IPS DF 6.9 (cell line): ENCODE measurements at places on chromosomes 7 and 10.

DNA sequence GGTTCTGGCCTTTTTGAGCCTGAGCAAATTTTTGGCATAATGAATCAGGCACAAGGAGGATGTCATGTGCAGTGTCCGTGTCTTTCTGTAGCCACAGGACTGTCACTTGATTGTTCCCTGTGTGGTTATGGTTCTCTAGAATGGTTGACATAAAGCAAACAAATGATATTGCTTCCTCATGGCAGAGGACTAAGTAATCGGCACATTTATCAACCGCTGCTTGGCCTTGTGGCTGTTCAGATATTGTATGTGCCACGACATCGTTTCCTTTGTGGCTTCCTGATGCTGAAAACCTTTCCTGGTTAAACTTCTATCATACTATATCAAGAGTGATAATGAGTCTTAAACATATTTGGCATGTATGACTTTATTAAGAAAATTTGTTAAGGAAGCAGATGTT lies 598.8 kb downstream of the SUGCT start:
- H3K36me3 ChIP-seq, result no peaks in the 10 kb centered on the region
- no peak overlapping the region for H3K27ac ChIP-seq
- no peak overlapping the region for H3K4me3 ChIP-seq
- H3K27me3 ChIP-seq, result no peaks in the 10 kb centered on the region

DNA sequence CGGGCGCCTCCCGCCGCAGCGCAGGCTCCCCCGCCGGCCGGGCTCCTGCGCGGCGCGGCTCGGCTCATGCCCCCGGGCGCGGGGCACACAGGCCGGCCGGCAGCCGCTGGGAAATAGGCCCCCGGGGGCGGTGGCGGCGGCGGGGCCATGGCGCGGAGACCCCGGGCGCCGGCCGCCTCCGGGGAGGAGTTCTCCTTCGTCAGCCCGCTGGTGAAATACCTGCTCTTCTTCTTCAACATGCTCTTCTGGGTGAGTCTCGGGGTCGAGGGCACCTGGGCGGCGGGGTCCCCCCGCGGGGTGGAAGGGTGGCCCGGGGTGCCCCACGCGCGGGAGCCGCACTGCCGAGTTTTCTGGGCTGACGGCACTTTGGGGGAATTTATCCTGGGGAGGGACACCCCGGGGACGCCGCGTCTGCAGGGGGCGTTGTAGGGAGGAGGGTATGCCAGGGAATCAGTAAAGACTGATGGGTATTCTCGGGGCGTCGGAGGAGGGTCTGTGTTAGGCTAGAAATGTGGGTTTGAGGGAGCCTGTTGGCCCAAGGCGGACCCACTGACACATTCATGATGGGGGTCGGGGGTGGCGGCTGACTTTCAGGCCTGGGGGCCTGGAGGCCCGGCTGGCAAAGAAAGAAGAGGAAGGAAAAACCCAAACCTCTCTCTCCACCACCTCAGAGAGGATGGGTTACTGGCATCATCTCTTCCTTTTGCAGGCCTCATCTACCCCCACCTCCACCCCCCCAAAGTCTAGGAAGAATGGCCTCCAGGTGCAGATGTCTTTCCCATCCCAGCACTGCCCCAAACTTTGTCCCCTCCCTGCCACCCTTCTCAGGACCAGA lies 544 bp downstream of the TSPAN33 start:
- H3K4me1 ChIP-seq, result peaks cover 4% of the 10 kb centered on the region; the same call in 1 of the 2 replicates
- H3K27me3 ChIP-seq, result peaks cover 2% of the 10 kb centered on the region; the same call in 1 of the 2 replicates
- H3K27ac ChIP-seq, result no peak overlapping the region
- no peak for DNase-seq

- no peaks in the 10 kb centered on the region for H3K4me1 ChIP-seq
- H3K4me3 ChIP-seq, result no peak overlapping the region
- no peak overlapping the region for H3K27ac ChIP-seq
- no peaks in the 10 kb centered on the region for H3K27me3 ChIP-seq
- no peaks in the 10 kb centered on the region for H3K36me3 ChIP-seq
- DNase-seq, result no peak
Observed at GRCh38 chr7:27581119-27581518, 81.6 kb downstream of the HIBADH start.

- no peaks in the 10 kb centered on the region for H3K27me3 ChIP-seq
- no peaks in the 10 kb centered on the region for H3K36me3 ChIP-seq
- no peak for DNase-seq
- H3K27ac ChIP-seq, result no peak overlapping the region
- H3K4me1 ChIP-seq, result no peaks in the 10 kb centered on the region
- H3K4me3 ChIP-seq, result no peak overlapping the region
Observed at GRCh38 chr10:56319386-56319785, 41.7 kb downstream of the ZWINT start.

GRCh38 chr10:128047351-128047750 lies 78.9 kb downstream of the MKI67 start:
- no peak overlapping the region for H3K4me3 ChIP-seq
- H3K27ac ChIP-seq, result no peak overlapping the region
- H3K27me3 ChIP-seq, result no peaks in the 10 kb centered on the region
- no peaks in the 10 kb centered on the region for H3K36me3 ChIP-seq

GRCh38 chr10:98193037-98193436 lies 58.6 kb downstream of the R3HCC1L start:
- H3K36me3 ChIP-seq, result no peaks in the 10 kb centered on the region
- H3K4me1 ChIP-seq, result no peaks in the 10 kb centered on the region
- H3K4me3 ChIP-seq, result no peak overlapping the region
- DNase-seq, result no peak

- H3K4me3 ChIP-seq, result no peak overlapping the region
- H3K36me3 ChIP-seq, result no peaks in the 10 kb centered on the region
Observed at GRCh38 chr10:98408799-98409198, 6.2 kb downstream of the PYROXD2 start.

DNA sequence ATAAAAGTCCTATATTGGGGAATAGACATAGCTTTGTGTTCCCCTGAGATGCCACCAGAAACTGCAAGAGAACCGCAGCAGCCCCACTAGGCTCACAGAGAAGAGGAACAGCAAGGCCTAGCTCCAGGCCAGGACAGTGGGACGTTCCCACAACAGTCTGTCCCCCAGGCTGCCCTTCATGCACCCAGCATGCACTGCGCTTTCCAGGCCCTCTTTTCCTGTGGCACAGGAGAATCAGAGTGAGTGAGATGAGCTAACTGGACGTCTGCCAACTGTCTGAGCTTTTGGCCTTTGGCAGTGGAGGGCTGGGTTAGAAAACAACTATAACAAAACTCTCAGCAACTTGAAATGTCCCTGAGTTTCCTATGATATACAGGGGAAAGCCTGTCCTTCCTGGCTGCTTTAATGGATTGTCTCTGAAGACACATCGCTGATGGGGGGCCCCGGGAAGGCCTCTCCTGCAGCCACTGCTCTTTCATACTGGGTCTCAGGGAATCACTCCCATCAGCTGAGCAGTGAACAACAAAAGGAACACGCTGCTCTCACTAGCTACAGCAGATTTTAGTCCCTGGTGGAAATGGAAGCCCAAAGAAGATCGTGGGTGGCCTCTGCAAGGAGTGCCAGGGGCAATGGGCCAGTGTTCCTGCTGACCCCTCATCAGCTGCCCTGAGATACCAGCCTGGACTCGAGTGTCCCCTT lies 53.5 kb downstream of the PODXL start:
- H3K27me3 ChIP-seq, result no peaks in the 10 kb centered on the region
- H3K4me3 ChIP-seq, result no peak overlapping the region
- no peak overlapping the region for H3K27ac ChIP-seq
- no peak for DNase-seq

GRCh38 chr10:69588358-69588757 lies 15.1 kb upstream of the NEUROG3 start:
- H3K4me3 ChIP-seq, result no peak overlapping the region
- no peaks in the 10 kb centered on the region; the same call in 1 of the 2 replicates for H3K27me3 ChIP-seq
- no peak overlapping the region for H3K27ac ChIP-seq
- DNase-seq, result no peak
- no peaks in the 10 kb centered on the region for H3K4me1 ChIP-seq

GRCh38 chr7:84790882-84791281 lies 396.0 kb downstream of the SEMA3D start:
- DNase-seq, result no peak
- no peaks in the 10 kb centered on the region for H3K27me3 ChIP-seq
- no peak overlapping the region for H3K4me3 ChIP-seq

- H3K27ac ChIP-seq, result no peak overlapping the region
- H3K27me3 ChIP-seq, result no peaks in the 10 kb centered on the region
- DNase-seq, result no peak
- H3K36me3 ChIP-seq, result no peaks in the 10 kb centered on the region; the same call in 1 of the 2 replicates
- H3K4me3 ChIP-seq, result no peak overlapping the region
Observed at GRCh38 chr10:86298501-86299001, 68.0 kb downstream of the GRID1 start.

DNA sequence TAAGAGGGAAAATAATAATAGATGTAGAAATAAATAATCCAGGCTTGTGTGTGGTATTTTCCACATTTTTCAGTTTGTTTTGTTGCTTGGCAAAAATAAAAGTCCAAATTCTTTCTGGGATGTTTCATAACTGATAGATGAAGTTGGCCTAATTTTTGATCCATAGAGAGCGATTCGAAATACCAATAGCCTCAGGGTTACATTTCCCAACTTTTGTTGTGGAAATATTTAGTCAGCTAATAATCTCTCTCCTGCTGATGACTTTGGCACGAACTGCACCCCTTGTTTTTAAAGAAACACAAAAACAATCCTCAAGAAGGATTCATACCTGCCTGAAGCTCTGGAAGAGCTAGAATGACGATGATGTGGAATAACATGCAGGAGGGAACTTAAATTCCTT lies 483.2 kb downstream of the ADRA2A start:
- H3K27ac ChIP-seq, result no peak overlapping the region
- H3K4me3 ChIP-seq, result no peak overlapping the region
- peaks cover 5% of the 10 kb centered on the region; the same call in 1 of the 2 replicates for H3K4me1 ChIP-seq
- H3K36me3 ChIP-seq, result no peaks in the 10 kb centered on the region
- no peaks in the 10 kb centered on the region for H3K27me3 ChIP-seq

DNA sequence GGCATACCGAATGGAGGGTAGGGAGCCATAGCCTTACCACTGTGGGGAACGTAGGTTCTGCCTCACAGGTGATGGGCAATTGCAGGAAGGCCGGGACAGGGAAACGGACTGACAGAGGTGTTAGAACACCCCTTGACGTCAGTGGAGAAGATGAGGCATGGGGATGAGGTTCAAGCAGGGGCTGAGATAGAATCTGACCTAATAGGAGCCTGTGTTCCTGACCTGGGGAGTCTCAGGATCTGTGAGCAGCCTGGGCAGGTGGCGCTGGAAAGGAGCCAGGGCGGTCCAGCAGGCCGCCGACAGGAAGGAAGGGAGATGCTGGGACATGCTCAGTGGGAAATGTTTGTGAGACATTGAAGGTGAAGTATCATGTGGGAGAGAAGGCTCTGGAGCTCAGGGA lies 109.4 kb downstream of the WDFY4 start:
- no peaks in the 10 kb centered on the region for H3K36me3 ChIP-seq
- H3K4me3 ChIP-seq, result no peak overlapping the region
- H3K27ac ChIP-seq, result no peak overlapping the region
- H3K4me1 ChIP-seq, result no peaks in the 10 kb centered on the region; the same call in 1 of the 2 replicates

DNA sequence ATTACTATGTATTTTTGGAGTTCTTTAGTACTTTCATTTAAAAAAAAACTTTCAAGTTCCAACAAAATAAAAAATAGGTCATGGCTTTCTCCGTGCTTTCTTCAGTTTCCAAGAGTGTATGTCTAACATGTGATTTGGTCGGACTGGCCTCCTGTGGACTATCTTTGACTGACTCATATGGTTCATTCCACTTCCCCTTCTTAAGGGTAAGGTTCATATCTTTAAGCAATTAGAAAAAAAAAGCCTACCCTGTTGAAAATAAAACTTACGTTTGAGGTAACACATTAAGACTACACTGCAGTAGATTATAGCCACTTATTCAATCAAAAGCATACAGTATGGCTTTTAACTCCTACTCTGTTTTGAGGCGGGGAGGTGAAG lies 112.8 kb upstream of the AHR start:
- no peaks in the 10 kb centered on the region for H3K27me3 ChIP-seq
- H3K27ac ChIP-seq, result no peak overlapping the region
- no peak for DNase-seq
- no peaks in the 10 kb centered on the region for H3K4me1 ChIP-seq

DNA sequence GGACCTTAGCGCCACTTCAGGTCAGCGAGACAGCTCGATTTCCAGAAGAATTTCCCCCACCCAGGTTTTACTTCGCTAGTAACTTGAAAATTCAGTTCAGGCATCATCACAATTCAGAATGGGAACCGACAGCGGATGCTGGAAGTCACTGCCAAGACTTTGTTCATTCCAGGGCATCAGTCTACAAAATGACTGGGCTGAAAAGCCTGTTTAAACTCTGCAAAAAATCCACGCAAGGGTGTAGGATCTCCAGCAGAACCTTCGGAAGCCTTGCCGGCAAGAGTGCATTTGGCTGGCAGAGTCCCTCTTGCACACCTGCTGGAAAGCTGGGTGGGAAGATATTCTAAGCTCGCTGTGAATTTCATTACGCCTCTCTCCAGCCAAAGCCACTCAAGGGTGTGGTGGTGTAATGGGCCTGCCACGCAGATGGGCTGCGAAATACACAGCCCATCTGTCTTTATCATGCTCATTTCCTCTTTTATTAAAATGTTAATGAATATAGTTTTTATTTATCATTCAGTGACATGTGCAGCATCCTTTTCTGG lies 672.0 kb upstream of the FOXK1 start:
- H3K27me3 ChIP-seq, result no peaks in the 10 kb centered on the region
- DNase-seq, result no peak
- no peaks in the 10 kb centered on the region for H3K36me3 ChIP-seq
- peaks cover 6% of the 10 kb centered on the region; the same call in 1 of the 2 replicates for H3K4me1 ChIP-seq

DNA sequence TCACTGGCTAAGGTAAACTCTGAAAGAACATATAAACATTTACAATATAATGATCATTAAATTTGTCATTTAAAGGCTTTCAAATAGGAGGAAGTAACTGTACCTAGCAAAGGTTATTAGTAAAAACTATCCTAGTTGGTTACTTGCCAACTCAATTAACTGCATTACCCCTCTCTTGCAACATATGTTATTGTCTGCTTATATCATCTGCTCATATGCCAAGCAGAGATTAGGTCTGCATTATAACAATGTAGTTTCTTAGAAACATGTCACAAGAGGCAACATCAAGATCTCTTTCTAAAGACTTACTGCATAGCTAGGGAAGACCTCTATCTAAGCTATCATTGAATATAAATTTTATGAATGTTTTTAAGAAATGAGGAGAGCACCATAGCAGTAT lies 132.5 kb downstream of the RELN start:
- H3K4me1 ChIP-seq, result no peaks in the 10 kb centered on the region
- H3K27me3 ChIP-seq, result no peaks in the 10 kb centered on the region
- no peak for DNase-seq
- H3K36me3 ChIP-seq, result no peaks in the 10 kb centered on the region
- no peak overlapping the region for H3K4me3 ChIP-seq
- H3K27ac ChIP-seq, result no peak overlapping the region

DNA sequence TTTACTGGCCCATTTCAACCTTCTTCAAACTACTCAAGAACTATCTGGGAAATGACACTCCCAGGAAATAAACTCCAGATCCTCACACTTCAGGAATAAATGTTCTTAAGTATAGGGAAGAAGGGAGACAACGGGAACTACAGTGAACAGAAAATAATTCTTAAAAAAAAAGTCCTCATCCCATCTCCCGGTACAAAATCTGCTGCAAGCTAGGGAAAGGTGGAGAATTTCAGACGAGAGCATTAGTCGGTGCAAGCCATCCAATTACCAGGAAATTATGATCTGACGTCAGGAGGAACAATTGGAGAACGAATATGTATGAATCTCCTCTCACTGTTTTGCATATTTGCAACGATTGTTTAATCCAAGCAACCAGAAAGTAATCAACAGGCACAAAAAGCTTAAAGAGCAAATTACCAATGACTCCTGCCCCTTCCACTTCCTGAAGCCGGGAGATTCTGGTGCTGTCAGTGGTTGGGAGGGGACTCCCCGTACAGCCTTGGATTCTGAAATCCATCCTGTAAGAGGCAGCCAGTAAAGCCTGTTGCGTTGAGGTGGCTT lies 15.1 kb upstream of the GATA3 start:
- H3K27me3 ChIP-seq, result peaks cover 91% of the 10 kb centered on the region
- H3K27ac ChIP-seq, result no peak overlapping the region
- DNase-seq, result no peak
- no peak overlapping the region for H3K4me3 ChIP-seq
- H3K36me3 ChIP-seq, result no peaks in the 10 kb centered on the region
- peaks cover 7% of the 10 kb centered on the region for H3K4me1 ChIP-seq
